Stimulated activated CD8-positive, alpha-beta memory T cell treated with anti-CD3 and anti-CD28 coated beads, Interleukin-2, amount 100 ng/mL, for 48 hours (primary cell): ENCODE measurements at places on chromosomes 5 and 9.

GRCh38 chr9:82242285-82242963, 253.9 kb downstream of the SPATA31D1 start:
- DNase-seq = no peak

DNA sequence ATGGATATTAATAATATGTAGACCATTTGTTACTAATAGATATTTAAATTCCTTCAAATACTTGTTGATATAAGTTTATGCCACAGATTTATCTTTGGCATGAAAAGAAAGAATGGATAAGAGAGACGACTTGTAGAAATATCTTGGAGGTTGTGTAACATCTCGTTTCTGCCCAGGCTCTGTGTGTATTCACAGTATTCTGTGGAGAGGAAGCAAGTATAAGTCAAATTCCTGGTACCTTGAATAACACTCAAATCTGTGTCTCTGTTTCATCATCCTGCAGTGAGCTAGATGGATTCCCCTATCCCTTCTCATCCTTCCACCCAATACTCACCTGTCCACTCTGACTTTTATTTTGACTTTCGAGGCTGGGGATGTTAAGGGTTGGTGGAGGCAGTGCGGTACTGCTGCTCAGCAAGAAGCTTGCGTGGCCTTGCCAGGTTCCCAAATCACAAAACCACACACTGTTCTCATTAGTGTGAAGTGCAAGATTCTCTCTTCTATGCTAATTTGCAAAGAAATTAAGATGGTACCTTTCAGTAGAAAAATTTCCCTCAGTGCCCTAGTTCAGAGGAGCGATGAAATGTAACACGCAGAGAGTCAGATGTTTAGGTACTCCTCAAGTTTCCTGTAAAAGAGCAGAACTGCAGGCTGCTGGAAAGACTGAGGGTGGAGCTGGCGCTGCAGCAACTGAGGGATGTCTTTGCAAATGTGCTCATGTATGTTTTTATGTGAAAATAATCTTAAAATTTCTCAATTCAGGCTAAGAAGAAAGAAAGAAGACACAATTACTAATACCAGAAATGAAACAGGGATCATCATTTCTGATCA, 42.6 kb upstream of the ANKRD18A start:
- no peak for DNase-seq

DNA sequence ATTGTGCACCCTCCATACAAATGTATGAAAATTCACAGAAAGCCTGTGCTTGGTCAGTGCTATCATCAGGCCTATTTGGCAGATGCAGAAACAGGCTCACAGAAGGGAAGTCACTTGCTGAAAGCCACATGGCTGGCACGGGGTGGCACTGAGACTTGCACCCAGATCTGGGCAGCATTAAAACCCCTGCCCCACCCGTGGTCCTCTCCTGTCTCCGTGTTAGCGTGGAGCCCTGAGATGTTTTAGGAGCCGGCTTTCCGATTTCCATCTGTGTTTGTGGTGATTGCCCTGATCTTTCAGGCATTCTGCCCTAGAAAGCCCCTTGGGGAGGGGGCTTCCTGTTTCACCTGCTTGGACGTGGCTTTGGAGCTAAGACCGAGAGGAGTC, 102.2 kb upstream of the IER5L start:
- DNase-seq = no peak

GRCh38 chr5:169652057-169652456, 15.0 kb downstream of the DOCK2 start:
- no peak for DNase-seq

DNA sequence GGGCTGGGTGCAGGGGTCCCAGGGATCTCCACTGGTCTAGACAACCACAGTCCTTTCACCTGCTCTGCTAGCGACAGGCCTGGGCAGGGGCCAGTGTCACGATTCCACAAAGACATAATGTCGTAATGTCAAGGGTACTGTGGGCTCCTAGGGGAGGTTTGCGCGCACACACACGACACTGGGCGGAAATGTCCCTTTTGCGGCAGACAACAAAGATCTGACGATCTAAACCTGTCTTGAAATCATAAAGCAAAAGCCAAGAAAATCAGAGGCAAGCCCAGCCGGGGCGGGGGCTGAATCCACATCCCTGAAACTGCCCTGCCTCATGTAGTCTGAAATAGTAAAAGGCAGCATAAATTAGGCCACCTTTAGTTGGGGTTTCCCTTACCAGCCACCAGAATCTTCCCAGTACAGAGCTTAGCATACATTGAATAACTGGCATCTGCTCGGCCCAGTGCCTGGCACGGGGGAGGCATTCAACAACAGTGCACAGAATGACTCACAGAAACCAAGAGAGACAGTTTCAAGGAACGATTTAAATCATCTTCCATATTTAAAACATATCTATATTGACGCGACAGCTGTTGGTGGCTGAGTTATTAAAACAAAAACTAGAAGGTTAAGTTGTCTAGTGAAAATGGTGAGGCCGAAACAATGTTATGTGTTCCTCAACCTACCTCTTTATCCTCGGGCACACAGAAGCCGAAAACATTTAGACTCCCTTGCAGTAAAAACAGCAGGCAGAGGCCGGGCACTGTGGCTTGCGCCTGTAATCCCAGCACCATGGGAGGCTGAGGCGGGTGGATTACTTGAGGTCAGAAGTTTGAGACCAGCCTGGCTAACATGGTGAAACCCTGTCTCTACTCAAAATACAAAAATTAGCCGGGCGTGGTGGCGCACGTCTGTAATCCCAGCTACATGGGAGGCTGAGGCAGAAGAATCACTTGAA, 151.0 kb downstream of the MYO10 start:
- DNase-seq = peak; percentile 30

DNA sequence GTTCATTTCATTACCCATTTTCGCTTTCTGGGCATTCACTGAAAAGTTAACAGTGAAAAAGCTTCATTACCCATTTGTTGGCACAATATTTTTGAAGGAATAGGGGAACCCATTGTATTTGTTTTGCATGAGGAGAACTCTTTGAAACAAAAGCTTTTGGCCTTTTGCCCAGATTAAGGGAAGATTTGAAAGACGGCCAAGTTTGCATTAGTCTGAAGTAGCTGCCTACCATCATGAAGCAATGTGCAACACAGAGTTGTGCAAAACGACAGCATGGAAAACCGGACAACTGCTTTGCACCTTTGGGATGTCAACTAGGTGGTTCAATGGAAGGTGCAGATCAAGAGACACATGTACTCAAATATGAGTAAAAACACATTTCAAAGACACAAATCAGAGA, 84.9 kb downstream of the TRPM3 start:
- DNase-seq = no peak

DNA sequence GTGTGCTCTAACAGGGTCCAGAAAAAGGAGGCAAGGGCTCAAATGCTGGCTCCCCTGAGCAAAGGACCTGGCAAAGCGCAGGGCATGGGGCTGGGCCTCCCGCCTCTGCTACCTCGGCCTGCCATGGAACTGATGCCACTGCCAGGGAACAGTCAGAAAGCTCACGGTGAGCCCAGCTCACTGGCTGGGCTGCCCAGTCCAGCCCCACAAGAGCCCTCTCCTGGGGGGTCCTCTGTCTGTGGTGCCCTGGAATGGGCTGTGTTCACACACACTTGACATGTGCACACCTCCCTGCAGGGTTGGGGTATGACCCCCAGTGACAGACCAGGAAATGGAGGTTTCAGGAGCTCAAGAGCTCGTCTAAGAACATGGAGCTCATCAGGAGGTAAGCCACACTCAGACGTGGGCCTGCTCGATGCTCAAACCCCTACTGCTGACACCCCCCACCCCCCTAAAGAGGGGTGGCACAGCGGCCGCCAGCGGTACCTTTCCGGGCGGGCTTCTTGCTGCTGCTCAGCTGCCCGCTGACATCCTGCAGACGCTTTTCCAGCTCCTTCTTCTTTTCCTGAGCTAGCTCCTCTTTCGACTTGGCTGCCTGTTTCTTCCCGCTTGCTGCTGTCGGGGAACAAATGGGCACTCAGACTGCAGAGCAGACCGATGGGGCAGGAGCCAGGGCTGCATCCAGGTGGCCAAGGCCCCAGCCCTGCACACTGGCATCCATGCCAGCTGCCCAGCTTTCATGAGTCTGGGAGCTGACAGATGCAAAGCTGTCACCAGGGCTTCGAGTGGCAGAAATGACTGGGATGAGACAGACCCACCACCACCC, 9.1 kb downstream of the BRD3OS start:
- DNase-seq = no peak

DNA sequence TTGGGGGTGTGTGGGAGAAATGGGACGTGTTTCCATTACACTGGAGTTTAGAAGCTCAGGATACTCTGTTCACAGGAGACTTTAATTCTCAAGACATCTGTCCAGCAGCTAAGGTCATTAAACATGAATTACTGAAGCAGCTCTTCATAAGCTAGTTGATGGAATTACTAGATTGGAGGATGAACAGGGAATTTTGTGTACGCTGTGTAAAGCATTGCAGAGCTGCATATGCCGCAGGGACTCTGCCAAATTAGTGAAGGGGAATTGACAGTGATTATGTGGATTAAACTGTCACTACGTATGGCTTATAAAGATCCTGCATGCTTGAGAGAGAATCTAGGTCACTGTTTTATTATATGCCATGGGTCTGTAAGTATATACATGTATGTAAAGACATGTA, 177.5 kb upstream of the TBC1D2 start:
- DNase-seq = no peak

DNA sequence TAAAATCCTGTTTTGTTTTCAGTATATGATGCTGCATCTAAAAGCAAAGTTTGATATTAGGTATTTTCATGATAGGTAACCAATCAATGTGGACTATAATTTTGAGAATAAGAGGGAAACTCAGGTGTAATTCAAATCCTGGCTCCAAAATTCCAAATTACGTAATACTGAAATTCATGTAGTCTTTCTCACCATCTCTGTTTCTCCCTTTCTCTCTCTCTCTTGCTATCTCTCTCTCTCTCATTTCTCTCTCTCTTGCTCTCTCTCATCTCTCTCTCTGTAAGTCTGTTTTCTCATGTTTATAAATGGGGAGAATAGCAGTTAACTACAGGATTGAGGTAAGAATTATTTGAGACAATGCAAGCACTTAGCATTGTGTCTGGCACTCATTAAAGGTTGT, 401.1 kb upstream of the TLE4 start:
- DNase-seq = no peak

DNA sequence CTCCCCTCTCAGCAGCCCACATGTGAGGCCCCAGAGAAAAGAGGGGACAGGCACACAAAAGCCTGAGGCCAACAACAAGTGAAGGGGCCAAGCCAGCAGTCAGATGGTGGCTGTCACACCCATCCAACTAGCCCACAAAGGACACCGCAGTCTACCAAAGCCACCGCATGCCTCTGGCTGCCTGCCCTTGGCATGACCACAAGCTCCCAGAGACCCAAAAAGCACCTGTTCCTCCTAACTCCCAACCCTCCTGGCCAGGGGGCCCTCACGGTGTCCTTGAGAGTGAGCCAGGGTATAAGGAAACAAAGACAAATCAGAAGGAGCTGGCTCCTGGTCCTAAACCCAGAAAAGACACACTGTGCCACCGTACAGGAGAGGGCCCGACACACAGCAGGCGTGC, 77.8 kb upstream of the LRRTM2 start:
- no peak for DNase-seq

DNA sequence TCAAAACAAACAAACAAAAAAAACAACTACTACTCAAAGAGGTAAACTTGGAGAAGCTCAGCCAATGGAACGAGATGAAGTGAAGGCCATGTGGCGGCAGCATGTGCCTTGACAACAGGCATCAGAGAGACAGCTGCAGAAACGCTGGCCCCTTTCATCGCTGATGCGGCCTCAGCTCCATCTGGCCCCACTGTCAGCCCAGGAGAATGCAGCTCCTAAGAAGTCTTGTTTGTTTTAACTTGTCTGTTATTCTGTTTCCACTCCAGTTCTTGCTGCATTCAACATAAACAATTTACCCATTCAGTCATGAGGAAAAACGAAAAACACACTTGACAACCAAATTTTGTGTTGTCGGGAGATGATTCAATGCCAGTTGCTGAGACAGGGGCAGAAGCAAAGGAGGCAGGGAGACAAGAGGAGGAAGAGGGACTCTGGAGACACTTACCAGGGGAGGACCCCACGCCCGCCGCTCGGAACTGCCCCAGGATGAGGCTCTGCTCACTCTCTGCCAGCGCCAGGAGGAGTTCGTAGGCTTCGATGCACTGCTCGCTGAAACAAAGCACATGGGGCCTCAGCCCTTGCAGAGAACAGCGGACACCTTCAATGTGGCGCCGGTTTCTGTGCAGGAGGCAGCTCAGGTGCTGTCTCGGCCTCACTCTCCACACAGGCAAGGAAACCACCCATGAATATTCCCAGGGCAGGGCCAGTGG, 91.2 kb downstream of the DCP2 start:
- no peak for DNase-seq

- no peak for DNase-seq
Measured at GRCh38 chr5:179381691-179382090, 36.4 kb upstream of the ADAMTS2 start.

GRCh38 chr5:120538644-120539043, 74.5 kb downstream of the PRR16 start:
- DNase-seq = no peak

DNA sequence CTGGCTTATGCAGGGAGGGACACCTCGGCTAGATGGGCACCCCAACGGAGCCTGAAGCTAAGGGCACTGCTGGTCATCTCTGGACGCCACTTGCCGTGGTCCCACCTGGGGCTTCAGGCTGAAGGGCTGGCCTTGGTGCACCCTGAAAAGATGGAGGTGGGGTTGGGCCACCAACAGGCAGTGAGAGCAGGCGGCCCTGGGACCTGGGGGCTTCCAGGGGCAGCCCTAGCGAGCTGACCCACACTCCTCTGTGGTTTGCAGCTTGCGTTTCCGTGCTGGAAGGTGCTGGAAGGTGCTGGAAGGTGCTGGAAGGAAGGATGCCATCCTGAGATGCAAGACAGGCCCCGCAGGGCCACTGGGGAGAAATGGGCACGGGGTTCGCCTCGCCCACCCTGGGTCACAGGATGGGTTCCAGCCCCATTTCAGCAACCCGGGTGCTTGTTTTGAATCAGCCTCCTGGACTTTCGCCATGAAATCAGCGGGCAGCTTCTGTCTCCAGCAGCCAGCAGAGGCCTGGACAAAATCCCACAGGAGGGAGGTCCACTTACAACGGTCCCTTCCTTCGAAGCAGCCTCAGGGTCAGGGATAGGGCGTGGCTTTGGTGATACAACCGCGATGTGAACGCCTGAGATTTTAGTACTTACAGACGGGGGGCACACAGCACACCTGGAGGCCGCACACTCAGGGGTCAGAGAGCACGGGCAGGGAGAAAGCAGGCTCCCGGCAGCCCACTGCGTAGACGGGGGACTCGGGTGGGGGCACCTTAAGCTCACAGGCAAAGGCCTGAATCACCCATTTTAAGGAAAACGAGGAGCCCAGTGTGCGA, 303.1 kb upstream of the IRX4 start:
- no peak for DNase-seq

DNA sequence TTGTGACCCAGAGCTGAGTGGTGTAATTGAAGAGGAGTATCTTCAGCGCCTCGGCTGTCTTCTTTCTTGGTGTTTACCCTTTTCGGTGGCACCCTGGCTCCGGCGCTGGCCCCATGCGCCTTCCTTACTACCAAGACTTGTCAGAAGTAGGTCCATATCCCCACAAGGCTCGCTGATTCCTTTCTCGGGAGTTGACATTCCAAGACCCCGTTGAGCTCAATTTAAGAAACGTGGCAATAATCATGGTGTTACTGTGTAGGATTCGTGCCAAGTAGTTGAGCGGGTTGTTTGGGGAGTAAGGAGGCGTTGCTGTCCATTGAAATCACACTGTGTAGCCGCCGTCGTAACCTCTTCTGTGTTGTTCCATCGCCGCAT, 795 bp downstream of the NDUFAF2 start:
- DNase-seq = no peak

GRCh38 chr9:16824545-16825330, 45.7 kb downstream of the BNC2 start:
- no peak for DNase-seq
